HEK293T (cell line): ENCODE measurements at places on chromosomes 6 and 20.

DNA sequence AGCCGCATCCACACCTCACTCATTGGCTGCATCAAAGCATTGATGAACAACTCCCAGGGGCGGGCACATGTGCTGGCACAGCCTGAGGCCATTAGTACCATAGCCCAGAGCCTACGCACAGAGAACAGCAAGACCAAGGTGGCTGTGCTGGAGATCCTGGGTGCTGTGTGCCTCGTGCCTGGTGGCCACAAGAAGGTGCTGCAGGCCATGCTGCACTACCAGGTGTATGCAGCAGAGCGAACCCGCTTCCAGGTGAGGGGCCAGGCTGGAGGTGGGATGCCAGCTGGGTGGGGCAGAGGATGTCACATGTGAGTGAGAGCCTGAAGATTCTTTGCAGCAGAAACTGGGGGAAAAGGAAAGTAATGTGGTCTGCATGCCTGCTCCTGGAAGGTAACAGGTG is 66.7 kb downstream of the MOCS1 start:
- DNase-seq, result no peak

GRCh38 chr6:25387483-25387882 is 108.3 kb downstream of the CARMIL1 start:
- no peak for DNase-seq

- no peak for DNase-seq
These were observed 61.9 kb downstream of the GJA10 start for GRCh38 chr6:89956182-89956581.

- no peak for DNase-seq
These were observed 206.1 kb upstream of the PRDM1 start for GRCh38 chr6:105880030-105880492.
